ENCODE measurements at places on chromosomes 11 and 22.
A peak's percentile ranks its signal among the peaks of the same experiment; 100 is the strongest.

DNA sequence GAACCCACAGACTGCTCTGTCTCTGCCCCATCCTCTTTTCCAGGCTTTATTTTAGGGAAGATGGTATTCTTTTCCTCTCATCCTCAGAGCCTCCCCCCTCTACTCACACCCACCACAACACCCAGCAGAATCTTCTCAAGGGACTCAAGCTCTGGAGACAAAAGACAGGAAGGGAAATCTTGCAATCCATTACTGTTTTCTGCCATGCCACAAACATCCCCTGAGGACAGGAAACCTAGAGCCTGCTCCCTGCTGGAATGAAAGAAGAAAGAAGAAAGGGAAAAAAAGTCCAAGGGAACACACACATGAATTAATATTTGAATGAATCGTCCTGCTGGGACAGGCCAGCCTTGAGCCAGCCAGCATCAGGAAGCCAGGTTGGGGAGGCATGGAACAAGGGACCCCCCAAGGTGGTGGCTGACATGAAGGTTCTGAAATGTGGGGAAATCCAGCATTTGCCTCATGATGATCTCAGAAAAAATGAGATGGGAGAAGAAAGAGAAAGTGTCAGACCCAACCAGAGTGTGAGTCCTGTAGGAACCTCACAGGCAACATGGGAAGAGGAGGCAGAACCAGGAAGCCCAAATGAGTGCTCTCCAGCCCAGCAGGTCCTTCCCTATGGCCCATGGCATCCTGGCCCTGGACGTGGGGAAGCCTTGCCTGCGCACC lies 34.0 kb downstream of the SLCO2B1 start:
- no peak for DNase-seq

DNA sequence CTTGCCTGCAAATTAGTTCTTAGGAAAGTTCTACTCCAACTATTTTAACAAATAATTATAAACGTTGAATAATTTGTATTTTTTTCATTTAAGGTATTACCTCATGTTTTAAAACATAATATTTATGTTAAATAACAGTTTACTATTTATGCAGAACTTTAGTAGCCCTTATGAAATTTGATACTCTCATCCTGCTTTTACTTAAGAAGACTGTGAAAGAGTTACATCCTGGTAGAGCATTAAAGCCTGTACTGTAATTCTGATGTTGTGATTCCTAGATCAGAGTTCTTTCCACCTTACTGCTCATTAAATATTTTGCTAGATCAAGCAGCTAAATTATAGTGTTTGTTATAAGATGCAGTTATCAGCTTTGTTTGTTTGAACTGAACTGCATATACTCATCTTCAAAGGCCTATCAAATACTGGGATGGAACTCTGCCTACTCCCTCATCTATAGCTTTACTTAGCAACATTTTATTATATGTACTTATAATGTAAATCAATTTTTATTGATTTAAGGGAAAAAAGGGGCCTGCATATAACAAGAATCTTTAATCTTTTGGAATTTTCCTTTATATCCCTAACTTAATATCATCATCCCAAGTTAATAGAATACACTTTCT lies 304.2 kb downstream of the DYNC2H1 start:
- no peak for DNase-seq

DNA sequence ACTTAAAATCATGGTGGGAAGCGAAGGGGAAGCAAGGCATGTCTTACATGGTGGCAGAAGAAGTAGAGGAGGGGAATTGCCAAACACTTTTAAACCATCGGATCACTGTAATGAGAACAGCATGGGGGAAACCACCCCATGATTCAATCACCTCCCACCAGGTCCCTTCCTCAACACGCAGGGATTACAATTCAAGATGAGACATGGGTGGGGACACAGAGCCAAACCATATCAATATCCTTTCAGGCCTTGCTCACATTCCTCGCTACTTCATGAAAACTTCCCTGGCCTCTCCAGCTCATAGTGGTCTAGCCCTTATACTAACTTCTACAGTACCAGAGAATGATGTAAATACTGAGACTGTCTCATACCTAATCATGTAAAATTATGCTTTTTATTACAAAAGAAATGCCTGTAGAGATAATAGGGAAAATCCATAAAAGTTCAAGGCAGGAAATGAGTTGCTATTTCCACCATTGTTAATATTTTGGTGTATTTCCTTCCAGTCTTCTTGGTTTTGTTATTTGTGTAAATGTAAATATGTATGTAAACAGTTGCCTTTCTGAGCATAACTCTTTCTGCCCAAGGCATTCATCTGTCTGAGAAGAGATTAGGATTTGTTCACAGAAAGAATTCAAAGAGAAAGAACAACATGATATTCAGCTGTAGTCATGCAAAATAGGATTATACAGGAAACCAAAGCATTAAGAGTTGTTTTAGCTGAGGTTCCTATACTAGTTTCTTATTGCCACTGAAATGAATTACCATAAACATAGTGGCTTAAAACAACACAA lies 104.3 kb upstream of the LDLRAD3 start:
- DNase-seq, result no peak

DNA sequence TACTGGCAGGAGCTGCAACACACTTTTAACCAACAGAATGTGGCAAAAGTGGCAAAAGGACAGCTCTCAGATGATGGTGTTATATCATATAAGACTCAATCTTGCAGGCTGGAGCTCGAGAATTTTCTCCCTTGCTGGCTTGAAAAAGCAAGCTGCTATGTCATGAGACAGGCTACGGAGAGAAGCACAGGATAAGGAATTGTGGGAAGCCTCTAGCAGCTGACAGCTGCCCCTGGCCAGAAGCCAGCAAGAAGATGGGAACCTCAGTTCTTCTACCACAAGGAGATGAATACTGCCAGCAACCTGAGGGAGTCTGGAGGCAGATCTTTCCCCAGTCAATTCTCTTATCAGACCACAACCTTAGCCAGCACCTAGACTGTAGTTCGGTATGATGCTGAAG lies 24.6 kb downstream of the FXYD6 start:
- no peak for DNase-seq

- DNase-seq, result no peak
Observed at GRCh38 chr11:42462558-42463310, 849.1 kb upstream of the API5 start.

GRCh38 chr11:44450295-44450932 lies 115.0 kb upstream of the CD82 start:
- DNase-seq, result no peak

- no peak for DNase-seq
Observed at GRCh38 chr11:75272821-75273301, 32.3 kb downstream of the TPBGL start.

DNA sequence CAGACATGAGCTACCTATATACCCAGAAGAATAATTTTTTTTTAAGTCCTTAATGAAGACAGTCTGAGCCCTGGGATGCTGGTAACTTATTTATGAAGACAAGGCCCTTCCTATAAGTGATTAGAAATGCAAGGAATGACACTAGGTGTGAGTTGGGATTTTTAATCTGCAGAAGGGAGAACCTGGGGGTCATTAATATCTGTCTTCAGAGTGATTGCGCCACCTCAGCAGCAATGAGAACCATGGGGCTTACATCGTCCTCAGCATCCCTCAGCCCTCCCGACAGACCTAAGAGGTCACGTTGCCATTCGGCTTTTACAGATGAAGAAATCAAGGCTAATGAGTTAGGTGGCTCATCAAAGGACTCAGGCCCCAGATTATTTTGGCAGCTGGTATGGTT lies 55.6 kb downstream of the MCM5 start:
- DNase-seq, result no peak

DNA sequence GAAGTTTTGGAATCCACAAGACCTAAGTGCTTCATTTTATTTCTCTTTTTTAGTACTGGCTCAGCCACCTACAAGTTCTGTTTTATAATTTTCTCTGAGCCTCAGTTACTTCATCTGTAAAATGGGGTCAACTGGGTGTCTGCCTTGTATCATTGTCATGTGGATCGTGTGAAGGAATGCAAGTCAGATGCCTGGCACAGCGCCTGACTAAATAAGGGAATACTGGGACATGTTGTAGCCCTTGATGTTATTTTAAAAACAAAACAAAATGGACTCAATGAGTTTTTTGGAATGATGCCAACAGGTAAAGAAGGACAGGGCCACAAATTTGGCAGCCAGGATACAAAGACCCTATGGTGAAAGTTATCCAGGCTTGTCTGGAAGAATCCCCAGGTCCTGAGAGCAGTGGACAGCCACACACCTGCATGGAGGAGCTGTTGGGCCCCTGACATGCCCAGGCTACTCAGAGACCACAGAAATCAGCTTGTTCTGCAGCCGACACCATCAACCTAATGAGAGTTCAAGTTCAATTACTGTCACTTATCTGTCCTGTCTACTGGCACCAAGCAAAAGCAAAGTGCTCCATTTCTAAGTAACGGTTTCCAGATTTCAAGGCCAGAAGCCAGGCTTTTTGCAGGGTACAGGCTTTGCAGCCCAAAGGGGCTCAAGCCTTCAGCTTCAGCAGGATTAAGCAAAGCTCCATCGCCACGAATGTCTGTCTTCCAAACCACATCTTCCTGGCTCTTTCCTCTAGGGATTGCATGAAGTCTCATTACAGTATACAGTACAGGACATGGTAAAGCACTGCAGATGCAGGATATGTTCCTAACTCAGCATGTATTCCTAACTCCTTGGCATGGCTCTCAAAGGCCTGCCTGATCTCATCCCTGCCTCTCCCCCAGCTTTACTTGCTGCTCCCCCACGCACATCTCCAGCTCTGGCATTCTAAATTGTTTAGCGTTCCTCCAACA lies 18.4 kb downstream of the DKK3 start:
- DNase-seq, result no peak

DNA sequence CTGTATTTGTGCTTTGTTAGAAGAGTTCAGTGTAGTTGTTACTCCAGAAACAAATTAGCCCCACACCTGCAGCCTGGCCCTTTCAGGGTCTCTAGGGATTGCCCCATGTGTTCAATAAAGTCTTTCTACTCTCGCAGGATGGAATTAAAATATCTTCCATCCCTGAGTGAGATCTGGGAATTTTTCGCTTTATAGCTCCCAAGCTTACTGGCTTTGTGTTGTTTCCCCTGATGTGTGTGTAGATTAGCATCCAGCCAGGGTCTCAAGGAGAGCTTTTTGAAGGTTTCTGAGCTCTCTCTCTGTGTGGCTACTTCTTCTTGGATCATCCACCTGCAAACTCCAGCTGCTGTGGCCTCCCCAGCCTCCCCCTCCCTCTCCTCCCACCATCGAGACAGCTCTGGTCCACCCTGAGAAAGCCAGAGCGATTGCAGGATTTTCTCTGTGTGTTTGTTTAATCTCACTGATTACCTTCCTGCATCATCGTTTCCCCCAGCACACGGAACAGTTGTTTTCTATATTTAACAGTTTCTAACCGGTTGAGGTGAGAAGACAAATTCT lies 553.5 kb downstream of the TBC1D22A start:
- DNase-seq, result no peak

- no peak for DNase-seq
Observed at GRCh38 chr22:41752011-41752970, 48.2 kb upstream of the CCDC134 start.

DNA sequence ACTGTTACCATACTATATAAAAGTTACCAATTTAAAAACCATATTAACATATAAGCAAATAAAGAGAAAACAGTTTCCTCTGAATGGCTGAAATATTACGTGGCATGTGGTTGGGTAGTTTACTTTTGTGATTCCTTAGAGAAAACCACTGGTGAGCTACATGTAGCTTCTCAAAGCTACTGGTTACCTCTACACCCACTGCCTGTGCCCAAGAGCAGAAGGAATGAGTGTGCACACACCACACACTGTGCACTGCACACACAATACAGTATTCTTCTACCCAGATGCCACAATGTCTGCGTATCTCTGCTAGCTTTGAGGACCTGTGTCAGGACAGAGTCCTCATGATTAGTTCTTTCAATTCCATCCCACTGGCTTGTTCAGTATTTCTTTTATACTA lies 25.5 kb upstream of the YPEL1 start:
- no peak for DNase-seq

- DNase-seq, result no peak
Observed at GRCh38 chr11:18295316-18295715, 26.6 kb downstream of the HPS5 start.

DNA sequence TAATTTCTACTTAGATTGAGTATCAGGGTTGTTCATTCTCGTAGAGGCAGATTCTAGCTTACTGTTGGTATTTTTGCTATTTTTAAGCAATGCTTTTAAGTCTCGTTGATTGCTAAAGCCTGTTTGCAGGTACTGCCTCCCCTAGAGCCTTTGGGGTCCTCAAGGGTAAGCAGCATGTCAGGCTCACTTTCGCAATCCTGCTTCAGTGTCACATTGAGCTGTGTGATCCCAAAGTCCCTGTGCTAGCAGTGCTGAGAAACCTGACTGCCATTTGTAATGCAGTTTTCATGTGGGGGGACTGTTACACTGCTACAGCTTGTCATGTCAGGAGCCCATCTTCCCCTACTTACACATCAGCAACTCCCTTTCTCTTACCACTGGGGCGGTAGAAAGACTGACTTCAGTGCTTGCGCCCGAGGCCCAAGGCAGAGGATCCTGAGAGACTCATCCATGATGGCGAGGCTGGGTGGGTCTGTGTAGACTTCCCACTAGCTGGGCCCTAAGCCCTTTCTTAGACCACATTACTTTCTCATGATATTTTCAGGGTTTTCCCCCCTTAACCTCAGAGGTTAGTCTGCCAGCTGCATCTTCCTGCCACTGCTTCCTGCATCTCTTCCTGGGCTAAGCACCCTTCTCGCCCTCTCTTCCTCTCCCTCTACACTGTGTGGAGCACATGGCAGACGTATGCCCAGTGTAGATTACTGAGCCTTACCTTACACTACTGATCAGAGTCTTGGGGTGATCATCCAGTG lies 40.8 kb upstream of the ST14 start:
- no peak for DNase-seq

GRCh38 chr11:107683807-107684206 lies 28.0 kb downstream of the SLN start:
- peak; percentile 32 for DNase-seq

GRCh38 chr22:44496844-44497217 lies 1.2 kb downstream of the RTL6 start:
- DNase-seq, result no peak

GRCh38 chr22:46124383-46125144 lies 25.8 kb upstream of the PPARA start:
- peak; percentile 74 for DNase-seq

- DNase-seq, result no peak
Observed at GRCh38 chr11:12165237-12165875, 55.0 kb downstream of the MICAL2 start.

GRCh38 chr11:26027887-26028286 lies 304.0 kb upstream of the ANO3 start:
- DNase-seq, result no peak

- no peak for DNase-seq
Observed at GRCh38 chr22:28430466-28431025, 249.1 kb downstream of the TTC28 start.

DNA sequence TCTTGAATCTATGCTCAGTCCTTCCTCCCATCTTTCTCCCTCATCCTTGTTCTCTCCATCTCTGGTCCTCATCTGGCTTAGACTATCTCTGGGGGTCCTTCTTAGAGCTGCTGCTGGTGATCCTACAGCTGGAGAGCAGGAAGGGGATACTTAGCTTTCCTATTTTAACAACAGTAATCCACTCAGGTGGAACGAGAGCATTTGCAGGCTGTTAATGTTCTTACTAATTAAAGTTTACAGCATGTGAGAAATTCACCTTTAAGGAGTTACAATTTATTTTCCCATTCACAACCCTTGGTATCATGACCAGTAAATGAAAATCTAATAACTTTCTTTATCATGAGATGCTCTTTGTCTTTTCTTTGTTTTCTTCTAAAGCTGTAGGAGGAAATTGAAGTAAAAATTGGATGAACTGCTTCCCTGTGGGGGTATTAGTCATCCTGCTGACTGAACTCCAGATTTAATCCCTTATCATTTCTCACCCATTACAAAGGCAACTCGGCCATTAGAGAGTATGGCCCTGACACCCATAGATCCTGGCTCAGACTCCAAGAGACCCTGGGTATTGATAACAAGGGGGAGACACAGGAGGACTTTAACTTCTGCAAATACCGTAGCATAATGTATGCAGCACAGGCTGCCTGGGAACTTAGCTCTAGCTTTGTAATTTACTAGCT lies 37.6 kb upstream of the MTNR1B start:
- DNase-seq, result no peak

Measured in CMK (cell line).